ENCODE measurements at places on chromosomes 6 and 20. TPM values are rescaled to one million over a fixed set of nuclear protein-coding genes. Genes with fewer than 3 reads are reported as not detected.

GRCh38 chr20:36856195-36856594 lies 19.7 kb upstream of the TLDC2 start:
- peaks cover 7% of the 10 kb centered on the region for H3K36me3 ChIP-seq
- no peak overlapping the region for H3K27ac ChIP-seq
- peaks cover 16% of the 10 kb centered on the region for H3K4me1 ChIP-seq

GRCh38 chr6:53889365-53889764 lies 94.6 kb downstream of the LRRC1 start:
- DNase-seq = no peak
- H3K4me3 ChIP-seq = no peak overlapping the region
- no peaks in the 10 kb centered on the region for H3K27me3 ChIP-seq

GRCh38 chr6:25384967-25385366 lies 105.8 kb downstream of the CARMIL1 start:
- H3K36me3 ChIP-seq = no peaks in the 10 kb centered on the region
- no peak overlapping the region for H3K4me3 ChIP-seq
- no peak for DNase-seq
- no peak overlapping the region for H3K27ac ChIP-seq

DNA sequence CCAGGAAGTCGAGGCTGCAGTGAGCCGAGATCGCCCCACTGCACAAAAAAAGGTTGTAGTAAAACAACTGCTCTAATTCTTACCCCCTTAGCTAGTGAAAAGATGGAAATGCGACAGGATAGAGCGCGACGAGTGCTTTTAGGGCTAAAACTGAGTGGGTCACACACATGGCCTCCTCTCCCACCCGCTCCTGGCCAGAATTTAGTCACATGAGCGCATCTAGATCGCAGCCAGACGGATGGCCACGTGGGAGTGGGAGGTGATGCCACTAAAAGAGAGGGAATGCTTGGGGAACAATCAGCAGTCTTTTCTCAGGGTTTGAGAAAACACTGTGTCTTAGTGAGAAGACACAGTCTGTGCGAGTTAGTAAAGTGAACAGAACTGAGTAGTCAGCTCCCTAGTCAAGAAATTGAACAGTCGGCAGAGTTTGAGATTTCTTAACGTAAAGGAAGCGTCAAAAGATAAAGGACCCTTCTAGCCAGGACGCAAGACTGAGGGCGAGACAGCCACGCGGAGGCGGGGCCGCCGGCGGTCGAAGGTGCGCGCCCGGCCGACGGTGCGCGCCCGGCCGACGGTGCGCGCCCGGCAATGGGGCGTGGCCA lies 664 bp upstream of the ACTR5 start:
- peak overlapping the region; percentile 28 for H3K4me3 ChIP-seq
- H3K4me1 ChIP-seq = peaks cover 22% of the 10 kb centered on the region
- DNase-seq = no peak
- H3K27me3 ChIP-seq = no peaks in the 10 kb centered on the region
- peaks cover 17% of the 10 kb centered on the region for H3K36me3 ChIP-seq

GRCh38 chr20:50876063-50876685 lies 55.1 kb downstream of the ADNP start:
- H3K4me3 ChIP-seq = no peak overlapping the region
- H3K36me3 ChIP-seq = no peaks in the 10 kb centered on the region
- H3K4me1 ChIP-seq = no peaks in the 10 kb centered on the region

Gene FABP7
- polyA plus RNA-seq = not detected

DNA sequence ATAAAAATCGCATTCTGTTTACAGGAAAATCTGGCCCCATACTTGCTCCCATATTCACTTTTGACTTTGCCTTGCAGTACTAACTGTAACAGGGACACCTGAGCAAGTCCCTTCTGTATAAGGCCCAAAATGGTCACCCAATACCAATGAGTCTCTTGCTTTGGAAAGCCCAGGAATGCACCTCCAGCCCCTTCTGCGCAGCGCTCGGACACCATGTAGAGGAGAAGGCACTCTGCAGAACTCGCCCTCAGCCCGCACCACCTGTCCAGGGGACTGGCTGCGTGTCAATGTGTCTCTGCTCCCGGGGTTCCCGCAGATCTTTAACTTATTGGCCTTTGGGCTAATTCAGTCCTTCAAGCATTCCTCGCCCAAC lies 746 bp upstream of the PRND start:
- H3K27ac ChIP-seq = peak overlapping the region; percentile 83
- no peaks in the 10 kb centered on the region for H3K36me3 ChIP-seq
- no peaks in the 10 kb centered on the region for H3K27me3 ChIP-seq
- no peak overlapping the region for H3K4me3 ChIP-seq

DNA sequence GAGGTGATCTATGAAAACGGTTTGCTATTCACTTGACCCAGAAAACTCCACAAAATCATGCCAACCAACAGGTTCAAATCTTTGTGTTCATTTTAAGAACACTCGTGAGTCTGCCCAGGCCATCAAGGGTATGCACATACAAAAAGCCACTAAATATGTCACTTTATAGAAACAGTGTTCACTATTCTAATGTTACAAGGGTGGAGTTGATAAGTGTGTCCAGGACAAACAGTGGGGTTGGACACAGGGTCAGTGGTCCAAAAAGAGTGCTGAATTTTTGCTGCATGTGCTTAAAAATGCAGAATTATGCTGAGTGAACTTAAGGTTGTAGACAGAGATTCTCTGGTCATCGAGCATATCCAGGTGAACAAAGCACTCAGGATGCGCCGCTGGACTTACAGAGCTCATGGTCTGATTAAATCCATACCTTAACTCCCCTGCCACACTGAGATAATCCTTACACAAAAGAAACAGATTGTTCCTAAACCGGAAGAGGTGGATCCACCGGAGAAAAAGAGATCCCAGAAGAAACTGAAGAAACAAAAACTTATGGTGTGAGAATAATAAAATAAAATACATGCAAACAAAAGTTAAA lies 23.5 kb downstream of the KIAA0408 start:
- H3K4me1 ChIP-seq = no peaks in the 10 kb centered on the region
- DNase-seq = no peak
- no peak overlapping the region for H3K4me3 ChIP-seq
- no peaks in the 10 kb centered on the region for H3K27me3 ChIP-seq

Gene MMP24OS
- polyA plus RNA-seq = 9.5 TPM

Gene BACH2
- 0.09 TPM for polyA plus RNA-seq

DNA sequence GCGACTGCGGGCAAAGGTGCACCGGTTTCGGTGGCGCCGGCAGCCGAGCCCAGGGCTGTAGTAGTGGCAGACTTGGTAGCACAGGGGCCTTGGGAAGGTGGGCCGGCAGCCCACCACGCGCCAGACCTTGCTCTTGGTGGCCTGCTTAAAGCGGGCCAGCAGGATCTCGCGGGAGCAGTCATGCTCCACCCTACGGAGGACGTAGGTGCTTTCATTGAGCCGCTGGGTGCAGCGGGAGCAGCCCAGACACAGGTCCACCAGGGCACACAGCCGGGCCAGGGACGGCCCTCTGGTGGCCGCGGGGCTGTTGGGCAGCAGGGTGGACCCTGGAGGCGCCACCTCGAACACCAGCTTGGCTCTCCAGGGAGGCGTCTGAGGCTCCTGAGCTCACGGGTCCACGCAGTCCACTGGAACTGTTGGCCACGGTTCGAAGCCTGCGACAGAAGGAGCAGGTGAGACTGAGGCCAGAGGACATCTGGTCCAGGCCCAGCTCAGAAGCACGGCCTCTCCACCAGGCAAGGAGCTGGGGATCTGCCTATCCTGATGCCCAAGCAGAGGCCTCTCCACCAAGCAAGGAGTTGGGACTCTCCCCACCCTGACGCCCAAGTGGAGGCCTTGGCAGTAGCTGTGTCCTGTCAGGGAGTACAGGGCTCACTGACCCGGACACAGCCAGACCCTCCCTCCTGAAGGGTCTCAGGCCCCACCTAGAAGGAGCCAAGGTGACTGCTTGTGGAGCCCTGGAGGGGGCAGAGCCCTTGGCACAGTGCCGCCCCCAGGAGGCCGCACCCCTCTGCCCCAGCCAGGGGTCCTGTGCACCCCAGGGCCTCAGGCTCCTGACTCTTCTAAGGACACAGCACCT lies 1.0 kb downstream of the HELZ2 start:
- H3K4me1 ChIP-seq = peaks cover 34% of the 10 kb centered on the region
- no peak overlapping the region for H3K27ac ChIP-seq
- peak overlapping the region; percentile 76 for H3K4me3 ChIP-seq
- peaks cover 62% of the 10 kb centered on the region for H3K27me3 ChIP-seq
- H3K36me3 ChIP-seq = peaks cover 7% of the 10 kb centered on the region
- DNase-seq = no peak

- H3K4me1 ChIP-seq = no peaks in the 10 kb centered on the region
- DNase-seq = no peak
- no peaks in the 10 kb centered on the region for H3K36me3 ChIP-seq
- H3K27me3 ChIP-seq = no peaks in the 10 kb centered on the region
- H3K27ac ChIP-seq = no peak overlapping the region
- H3K4me3 ChIP-seq = no peak overlapping the region
Observed at GRCh38 chr20:7714549-7714948, 225.7 kb downstream of the HAO1 start.

Gene LAMA4
- polyA plus RNA-seq = not detected

Gene SLC22A1
- polyA plus RNA-seq = not detected

Gene SLC52A3
- polyA plus RNA-seq = not detected

GRCh38 chr20:7897781-7898364 lies 42.4 kb downstream of the HAO1 start:
- H3K27ac ChIP-seq = no peak overlapping the region
- peak overlapping the region; percentile 3 for H3K4me3 ChIP-seq
- no peaks in the 10 kb centered on the region for H3K36me3 ChIP-seq
- no peaks in the 10 kb centered on the region for H3K27me3 ChIP-seq
- H3K4me1 ChIP-seq = peaks cover 9% of the 10 kb centered on the region

- no peaks in the 10 kb centered on the region for H3K27me3 ChIP-seq
- no peak overlapping the region for H3K27ac ChIP-seq
- H3K4me3 ChIP-seq = no peak overlapping the region
- H3K4me1 ChIP-seq = no peaks in the 10 kb centered on the region
- no peak for DNase-seq
- H3K36me3 ChIP-seq = no peaks in the 10 kb centered on the region
Observed at GRCh38 chr6:169975286-169975685, 223.9 kb downstream of the ERMARD start.

Gene TMEM74B
- not detected for polyA plus RNA-seq

Gene HS3ST5
- polyA plus RNA-seq = not detected

Gene SALL4
- not detected for polyA plus RNA-seq

- no peak overlapping the region for H3K27ac ChIP-seq
- H3K27me3 ChIP-seq = no peaks in the 10 kb centered on the region
Observed at GRCh38 chr6:47168180-47168579, 126.0 kb upstream of the ADGRF1 start.

GRCh38 chr6:43120944-43121913 lies 45.1 kb downstream of the PTK7 start:
- DNase-seq = no peak
- no peaks in the 10 kb centered on the region for H3K27me3 ChIP-seq
- no peak overlapping the region for H3K4me3 ChIP-seq
- H3K4me1 ChIP-seq = peaks cover 5% of the 10 kb centered on the region

Gene MUC21
- polyA plus RNA-seq = not detected

GRCh38 chr6:159730332-159730676 lies 3.0 kb downstream of the WTAP start:
- H3K36me3 ChIP-seq = peaks cover 9% of the 10 kb centered on the region
- peak overlapping the region; percentile 97 for H3K4me3 ChIP-seq
- H3K27ac ChIP-seq = no peak overlapping the region
- DNase-seq = no peak
- H3K27me3 ChIP-seq = no peaks in the 10 kb centered on the region

DNA sequence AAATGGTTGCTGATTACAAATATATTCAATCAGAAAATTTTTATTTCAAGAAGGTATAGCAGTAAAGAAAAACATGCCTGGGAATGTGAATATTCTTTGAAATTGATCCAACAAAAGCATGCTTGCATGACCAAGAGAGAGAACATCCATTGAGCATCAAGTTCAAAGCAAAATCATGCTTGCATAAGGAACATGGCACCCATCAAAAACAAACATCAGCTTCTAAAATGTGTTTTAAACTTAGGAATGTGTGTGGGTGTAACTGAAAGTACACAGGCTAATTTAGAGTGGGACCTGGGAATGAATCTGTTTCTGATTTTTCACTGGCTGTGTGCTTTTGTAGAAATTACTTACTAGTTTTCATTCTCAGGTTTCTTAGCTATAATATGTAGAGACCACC lies 5.6 kb downstream of the SLC17A5 start:
- peaks cover 10% of the 10 kb centered on the region for H3K4me1 ChIP-seq
- H3K27ac ChIP-seq = no peak overlapping the region
- H3K27me3 ChIP-seq = no peaks in the 10 kb centered on the region
- DNase-seq = no peak
- peaks cover 25% of the 10 kb centered on the region for H3K36me3 ChIP-seq
- no peak overlapping the region for H3K4me3 ChIP-seq

- H3K4me1 ChIP-seq = no peaks in the 10 kb centered on the region
- H3K27me3 ChIP-seq = no peaks in the 10 kb centered on the region
- H3K27ac ChIP-seq = no peak overlapping the region
- H3K36me3 ChIP-seq = no peaks in the 10 kb centered on the region
- H3K4me3 ChIP-seq = no peak overlapping the region
Observed at GRCh38 chr6:168087436-168088160, 8.6 kb upstream of the FRMD1 start.

DNA sequence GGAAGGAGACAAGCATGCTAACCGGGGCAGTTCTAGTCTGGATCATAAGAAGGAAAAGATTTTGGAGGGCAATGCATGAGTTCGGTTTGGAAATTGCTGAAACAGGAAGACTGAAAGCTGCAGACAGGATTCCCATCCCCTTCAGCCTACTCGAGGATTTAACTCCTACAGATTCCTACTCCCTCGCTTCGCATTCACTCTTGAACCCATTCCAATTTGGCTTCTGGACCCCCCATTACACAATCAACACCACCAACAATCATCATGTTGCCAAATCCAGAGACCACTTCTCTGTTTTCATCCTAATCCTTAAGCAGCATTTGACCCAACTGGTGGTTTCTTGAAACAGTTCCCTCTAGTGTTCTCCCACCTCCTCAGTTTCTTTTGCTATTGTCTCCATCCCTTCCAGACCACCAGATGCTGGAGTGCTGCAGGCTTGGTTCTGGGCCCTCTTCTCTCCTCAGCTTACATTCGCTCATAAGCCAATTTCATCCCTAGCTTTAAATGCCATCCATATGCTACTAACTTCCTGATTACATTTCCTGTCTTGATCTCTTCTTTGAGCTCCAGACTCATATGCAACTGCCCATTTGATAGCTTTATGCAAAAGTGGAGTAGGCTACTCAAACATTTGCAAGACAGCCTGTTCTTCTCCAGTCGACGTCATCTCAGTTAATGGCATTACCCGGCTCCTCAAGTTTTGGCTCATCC lies 66.5 kb downstream of the DTNBP1 start:
- no peaks in the 10 kb centered on the region for H3K27me3 ChIP-seq
- H3K4me1 ChIP-seq = peaks cover 22% of the 10 kb centered on the region
- peak overlapping the region; percentile 63 for H3K27ac ChIP-seq
- H3K4me3 ChIP-seq = no peak overlapping the region
- peak; percentile 36 for DNase-seq
- no peaks in the 10 kb centered on the region for H3K36me3 ChIP-seq

GRCh38 chr6:30507849-30508827 lies 18.8 kb downstream of the HLA-E start:
- peak overlapping the region; percentile 67 for H3K27ac ChIP-seq
- H3K4me3 ChIP-seq = peak overlapping the region; percentile 37
- H3K27me3 ChIP-seq = no peaks in the 10 kb centered on the region
- DNase-seq = peak; percentile 54

- H3K27ac ChIP-seq = no peak overlapping the region
- no peak for DNase-seq
- no peak overlapping the region for H3K4me3 ChIP-seq
- no peaks in the 10 kb centered on the region for H3K27me3 ChIP-seq
- no peaks in the 10 kb centered on the region for H3K4me1 ChIP-seq
- no peaks in the 10 kb centered on the region for H3K36me3 ChIP-seq
Observed at GRCh38 chr20:64130876-64131275, 23.5 kb upstream of the NPBWR2 start.

Gene TUBB
- polyA plus RNA-seq = 57.0 TPM

- H3K4me1 ChIP-seq = no peaks in the 10 kb centered on the region
- no peaks in the 10 kb centered on the region for H3K36me3 ChIP-seq
- no peak overlapping the region for H3K27ac ChIP-seq
- H3K27me3 ChIP-seq = no peaks in the 10 kb centered on the region
Observed at GRCh38 chr20:33239979-33240736, 4.4 kb downstream of the BPIFA1 start.
